ENCODE measurements at places on chromosomes 3 and 15. TPM values are rescaled to one million over a fixed set of nuclear protein-coding genes. Genes with fewer than 3 reads are reported as not detected.

- DNase-seq, result no peak
Measured at GRCh38 chr3:144989807-144990206, 1018.2 kb downstream of the DIPK2A start.

- DNase-seq, result no peak
Measured at GRCh38 chr3:52343946-52344600, 28.0 kb downstream of the DNAH1 start.

DNA sequence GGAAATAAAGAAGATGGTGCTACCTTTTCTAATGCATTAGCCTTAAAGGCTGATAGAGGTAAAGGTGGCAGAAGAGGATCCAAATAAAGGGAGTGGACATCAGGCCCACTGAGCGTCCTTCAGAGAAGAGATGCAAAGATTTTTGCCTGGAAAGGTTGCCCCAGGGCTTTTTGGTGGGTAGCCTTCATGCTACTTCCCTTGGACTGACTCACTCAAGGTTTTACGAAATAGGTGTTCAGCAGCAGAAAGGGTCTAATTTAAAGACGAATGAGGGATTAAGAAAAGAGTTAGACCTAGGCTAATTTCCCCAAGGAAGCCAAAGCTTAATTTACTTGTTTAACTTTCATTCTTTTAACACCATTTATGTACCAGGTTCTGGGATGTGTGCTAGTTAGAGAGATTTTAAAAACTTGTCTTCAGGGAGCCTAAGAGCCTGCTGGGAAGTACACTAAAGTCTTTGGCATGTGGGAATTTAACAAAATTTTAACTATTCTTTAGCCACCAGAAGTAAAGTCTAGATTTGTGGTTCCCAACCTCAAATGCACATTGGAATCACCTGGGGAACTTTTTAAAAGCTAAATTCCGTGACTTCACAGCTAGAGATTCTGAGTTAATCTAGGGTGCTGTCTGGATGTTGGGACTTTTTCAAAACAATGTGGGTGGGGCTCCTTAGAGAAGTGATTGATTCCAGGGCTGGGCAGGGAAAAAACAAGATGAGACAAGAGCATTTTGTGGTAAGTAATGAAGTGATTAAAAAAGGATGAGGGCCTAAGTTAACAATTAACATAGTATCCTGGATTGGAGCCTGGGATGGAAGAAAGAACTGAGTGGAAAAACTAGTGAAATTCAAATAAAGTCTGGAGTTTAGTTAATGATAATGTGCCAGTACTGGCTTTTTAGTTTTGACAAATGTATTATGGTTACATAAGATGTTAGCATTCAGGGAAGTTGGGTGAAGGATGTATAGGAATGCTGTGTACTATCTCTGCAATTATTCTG lies 3.4 kb downstream of the IL20RB start:
- no peak for DNase-seq

- DNase-seq, result no peak
Measured at GRCh38 chr3:127068871-127069270, 86.0 kb downstream of the PLXNA1 start.

DNA sequence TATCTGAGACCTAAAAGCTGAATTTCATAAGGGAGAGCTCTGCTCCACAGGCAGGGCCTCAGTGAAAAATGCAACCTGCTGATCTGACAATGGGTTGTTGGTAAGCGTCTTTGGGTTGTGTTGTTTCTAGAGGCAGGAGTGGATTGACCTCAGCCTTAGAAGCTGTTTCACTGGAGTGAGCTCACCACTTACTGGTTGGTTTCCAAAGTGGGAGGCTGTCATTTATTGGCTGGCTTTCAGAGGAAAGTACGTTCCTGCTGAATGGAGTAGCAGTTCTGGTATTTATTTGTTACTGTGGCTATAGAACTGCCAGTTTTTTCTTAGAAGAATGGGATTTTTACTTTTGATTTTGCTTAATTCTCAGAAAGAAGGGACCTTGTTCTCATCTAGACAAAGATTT lies 29.3 kb upstream of the COL6A5 start:
- peak; percentile 47 for DNase-seq

DNA sequence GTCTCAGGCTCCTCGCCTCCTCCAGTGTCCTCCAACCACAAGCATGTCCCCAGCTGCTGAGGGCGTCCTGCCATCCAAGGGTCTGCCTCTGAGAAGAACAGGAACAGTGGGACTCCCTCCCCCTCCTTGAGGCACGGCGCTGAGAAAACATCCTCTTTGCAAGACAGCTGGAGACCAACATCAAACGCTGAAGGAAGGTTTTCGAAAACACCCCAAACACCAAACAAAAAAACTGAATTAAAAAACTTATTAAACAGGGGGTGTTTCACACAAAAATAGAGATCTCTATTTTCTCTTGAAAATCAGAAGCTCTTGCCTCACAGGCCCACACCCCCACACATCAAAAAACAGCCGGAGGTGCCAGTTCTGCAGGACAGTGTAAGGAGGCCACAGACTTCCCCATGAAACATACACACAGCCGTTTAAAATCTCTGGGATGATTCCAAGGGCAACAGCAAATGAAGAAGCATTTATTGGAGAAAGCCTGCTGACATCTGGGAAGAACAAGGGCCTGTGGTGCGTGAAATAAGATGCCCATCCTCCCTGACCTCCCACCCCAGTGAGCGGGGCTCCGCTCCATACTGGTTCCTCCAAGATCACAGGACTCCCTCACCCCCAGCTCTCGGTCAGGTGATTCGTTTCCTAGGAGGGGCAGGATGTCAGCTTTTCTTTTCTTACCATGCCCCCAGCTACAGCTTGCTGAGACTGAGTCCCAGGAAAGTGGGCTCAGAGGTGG lies 71.3 kb downstream of the NUP210 start:
- peak; percentile 8 for DNase-seq

DNA sequence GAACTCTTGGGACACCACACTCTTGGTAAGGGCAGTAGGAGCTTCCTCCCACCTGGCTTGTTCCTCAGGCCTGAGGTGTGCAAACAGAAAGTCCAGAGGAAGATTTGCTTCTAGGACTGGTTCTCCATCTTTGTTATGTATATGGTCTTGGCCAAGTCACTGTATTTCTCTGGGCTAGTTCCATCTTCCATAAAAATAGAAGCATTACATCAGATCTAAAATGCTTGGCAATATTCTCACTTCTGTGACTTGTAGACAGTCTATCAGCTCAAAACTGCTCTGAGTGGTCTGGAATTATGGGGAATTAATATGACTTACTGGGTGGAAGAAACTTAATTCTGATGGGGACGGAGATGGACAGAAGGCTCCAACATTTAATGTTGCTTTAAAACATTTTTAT lies 55.2 kb downstream of the TMEM108 start:
- peak; percentile 5 for DNase-seq

DNA sequence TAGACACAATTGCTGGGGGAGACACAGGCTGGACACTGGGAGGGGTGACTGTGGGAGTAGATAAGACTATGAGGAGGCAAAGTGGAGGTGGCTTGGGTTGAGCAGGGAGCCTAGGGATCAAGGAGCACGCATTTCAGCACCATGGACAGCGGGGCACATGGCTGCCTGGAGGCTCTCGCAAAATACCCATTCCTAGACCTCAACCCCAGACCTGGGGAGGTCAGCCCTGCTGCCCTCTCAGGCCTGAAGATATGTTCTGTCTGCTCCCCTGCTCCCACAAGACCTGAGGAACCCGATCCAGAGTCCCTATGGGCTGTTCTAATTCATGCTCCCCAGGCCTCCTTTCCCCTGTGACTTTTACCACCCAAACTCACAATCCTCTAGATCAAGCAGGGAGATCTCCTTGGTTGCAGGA lies 16.0 kb upstream of the CPEB1 start:
- DNase-seq, result no peak

DNA sequence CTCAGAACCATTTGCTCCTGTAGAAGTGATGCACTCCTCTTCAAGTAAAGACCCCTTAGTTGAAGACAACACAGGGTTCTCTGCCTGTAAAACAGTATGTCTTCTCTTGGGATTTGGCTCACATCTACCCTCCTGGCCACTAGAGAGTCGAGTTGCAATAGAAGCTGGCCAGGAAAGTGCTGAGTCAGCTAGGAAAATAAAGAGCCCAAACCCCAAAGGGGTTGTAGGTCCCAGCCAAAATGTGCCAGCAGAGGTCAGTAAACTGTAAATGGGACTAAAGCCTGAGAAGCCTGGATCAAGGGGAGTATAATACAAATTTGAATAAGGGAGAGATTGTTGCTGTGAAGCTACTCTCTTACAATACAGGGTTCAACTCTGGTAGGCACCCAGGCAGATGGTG lies 37.2 kb upstream of the THBS1 start:
- DNase-seq, result no peak

DNA sequence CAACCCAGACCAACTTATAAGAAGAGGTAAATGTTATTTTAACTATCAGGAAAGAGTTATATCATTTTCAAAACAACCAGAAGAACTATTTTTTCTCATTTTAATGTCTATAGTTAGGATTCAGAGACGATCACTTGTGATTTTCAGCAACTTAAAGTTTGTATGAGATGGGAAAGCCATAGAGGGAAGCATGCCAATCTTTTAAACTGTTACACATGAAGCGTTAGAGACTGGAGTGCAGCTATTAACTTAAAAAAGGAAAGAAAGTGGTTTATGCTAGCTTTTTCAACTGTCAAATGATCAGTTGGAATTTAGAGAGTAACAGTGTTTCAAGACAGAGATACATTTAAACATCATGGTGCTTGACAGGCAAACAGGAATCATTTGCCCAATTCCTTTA lies 91.7 kb upstream of the LPP start:
- DNase-seq, result peak; percentile 69

GRCh38 chr15:51332206-51333147 lies 5.9 kb downstream of the CYP19A1 start:
- no peak for DNase-seq

DNA sequence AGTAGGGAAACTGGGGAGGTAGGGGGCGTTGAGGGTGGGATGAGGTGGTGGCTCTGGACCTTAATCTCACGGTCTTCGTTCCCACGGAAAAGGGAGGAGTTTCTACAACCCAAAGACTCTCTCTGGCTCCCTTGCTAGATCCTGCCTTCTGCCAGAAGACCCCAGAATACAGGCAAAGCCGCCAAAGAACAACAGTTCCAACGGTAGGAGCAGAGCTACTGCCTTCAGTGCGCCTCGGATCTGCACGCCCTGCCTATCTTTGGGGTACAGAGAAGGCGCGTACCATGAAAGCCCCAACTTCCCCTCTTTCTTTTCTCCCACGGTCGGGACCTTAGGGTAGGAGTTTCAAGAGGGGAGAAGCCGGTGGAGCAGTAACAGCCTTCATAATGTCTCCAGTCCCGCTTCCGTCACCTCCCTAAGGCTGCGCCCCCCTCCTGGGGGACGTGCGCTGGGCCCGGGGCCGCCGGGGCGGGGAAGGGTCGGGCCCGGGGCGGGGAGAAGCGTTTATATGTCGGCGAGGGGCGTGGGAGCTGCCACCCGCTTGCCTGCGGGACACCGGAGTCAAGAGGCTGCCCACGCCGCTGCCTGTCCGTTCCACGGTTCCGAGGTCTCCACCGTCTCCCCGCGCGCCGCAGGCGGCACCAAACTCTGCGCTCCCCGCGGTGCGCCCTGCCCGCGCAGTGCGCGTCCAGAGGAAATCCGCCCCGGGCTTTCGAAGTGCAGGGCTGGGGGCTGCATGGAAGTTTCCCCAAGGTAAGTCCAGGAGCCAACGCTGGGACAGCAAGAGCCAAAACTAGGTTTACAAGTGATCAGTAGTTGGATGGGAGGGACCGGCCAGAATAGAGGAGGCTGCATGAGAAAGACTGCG lies at the start of gene COL6A6:
Gene COL6A6 (plus strand): TSS at position 533 of the 868 bp plus-strand sequence. CDS start 43,188 bp downstream, outside the sequence.
- DNase-seq, result peak; percentile 10

- no peak for DNase-seq
Measured at GRCh38 chr3:109803274-109803673, 465.9 kb upstream of the DPPA4 start.

DNA sequence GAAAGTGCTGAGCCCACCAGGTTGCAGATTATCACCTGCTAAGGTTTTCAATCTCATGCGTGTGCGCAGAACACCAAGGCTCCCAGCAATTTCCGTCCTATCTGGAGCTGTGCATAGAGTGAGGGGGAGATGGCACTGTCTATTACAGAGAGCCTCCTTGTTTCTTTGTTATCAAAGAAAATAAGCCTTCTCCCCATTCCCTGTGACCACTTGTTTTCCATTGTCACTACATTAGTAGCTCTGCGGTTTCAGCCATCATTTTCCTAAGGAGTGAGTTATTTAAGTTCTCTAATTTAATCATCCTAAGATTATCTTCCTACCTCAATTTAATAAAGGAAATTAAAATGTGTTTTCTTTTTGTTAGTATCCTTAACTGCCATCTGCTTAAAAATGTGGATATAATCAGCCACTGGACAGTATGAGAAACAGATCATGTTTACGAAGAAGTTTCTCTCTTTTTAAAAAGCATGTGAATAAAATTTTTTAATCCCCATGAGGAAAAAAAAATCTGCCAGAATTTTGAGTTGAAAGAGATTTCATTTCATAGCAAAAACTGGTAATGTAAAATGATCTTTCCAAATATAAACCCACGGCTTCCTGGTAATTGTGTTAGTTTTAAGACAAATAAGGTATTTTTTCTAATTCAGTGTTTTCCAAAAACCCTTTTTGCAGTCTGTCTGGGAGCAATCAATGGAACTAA lies 172.3 kb upstream of the UBE2E1 start:
- DNase-seq, result no peak

DNA sequence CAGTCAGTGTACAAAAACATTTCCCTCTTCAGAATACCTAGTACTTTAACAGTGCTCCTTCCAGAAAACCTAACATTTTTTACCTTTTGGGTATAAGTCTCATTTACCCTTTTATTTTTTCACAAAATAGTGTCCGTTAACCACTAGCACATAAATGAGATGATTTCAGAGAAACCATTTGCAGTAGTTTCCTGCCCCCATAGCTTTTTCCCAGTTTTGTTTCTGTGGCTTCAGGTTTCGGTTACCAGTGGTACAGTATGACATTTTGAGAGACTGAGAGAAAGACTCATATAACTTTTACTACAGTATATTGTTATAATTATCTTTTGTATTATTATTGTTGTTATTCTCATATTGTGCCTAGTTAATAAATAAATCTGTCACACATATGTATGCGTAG lies 6.2 kb upstream of the RBMS3 start:
- DNase-seq, result no peak

DNA sequence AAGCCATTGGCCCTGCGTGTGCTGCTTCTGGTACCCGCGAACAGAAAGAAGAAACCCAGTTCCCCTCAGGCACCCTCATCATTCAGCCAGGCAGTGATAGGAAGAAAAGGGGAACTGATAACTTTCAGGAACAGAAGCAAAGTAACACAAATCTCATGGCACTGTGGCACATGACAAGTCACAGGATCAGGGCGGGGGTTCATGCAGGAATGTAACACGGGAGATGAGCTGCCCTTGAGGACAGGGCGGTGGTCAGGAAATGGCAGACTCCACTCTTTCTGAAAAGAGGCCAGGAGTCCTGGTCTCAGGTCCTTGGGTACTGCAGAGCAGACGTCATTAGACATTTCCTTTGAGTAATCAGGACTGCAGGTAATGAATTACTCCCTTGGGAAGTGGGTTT lies 95.5 kb downstream of the CCNL1 start:
- DNase-seq, result no peak

ACAD9 gene
- total RNA-seq, result 52.1 TPM

PPP2R3A gene
- 24.8 TPM for total RNA-seq

MORC1 gene
- not detected for total RNA-seq

SLC28A1 gene
- total RNA-seq, result not detected

CGNL1 gene
- 23.5 TPM for total RNA-seq

LACTB gene
- 12.4 TPM for total RNA-seq

FBXW12 gene
- total RNA-seq, result not detected

EPHB3 gene
- total RNA-seq, result 44.4 TPM

KNG1 gene
- not detected for total RNA-seq

TRPC1 gene
- total RNA-seq, result 21.8 TPM

SETD5 gene
- total RNA-seq, result 113 TPM

GOLGA6A gene
- 0.89 TPM for total RNA-seq
